ENCODE measurements at places on chromosomes 7 and 10.
A peak's percentile ranks its signal among the peaks of the same experiment; 100 is the strongest.

GRCh38 chr10:47291682-47292081, 8.3 kb upstream of the GDF10 start:
- no peak for DNase-seq

- peak; percentile 41 for DNase-seq
Measured at GRCh38 chr10:50604049-50604640, 19.6 kb downstream of the SGMS1 start.

- DNase-seq = no peak
Measured at GRCh38 chr7:20188567-20188966, 28.6 kb downstream of the MACC1 start.

GRCh38 chr7:134031835-134032617, 95.1 kb upstream of the LRGUK start:
- peak; percentile 17 for DNase-seq

GRCh38 chr10:69866688-69867461, 65.2 kb downstream of the COL13A1 start:
- no peak for DNase-seq

GRCh38 chr7:134255814-134256213, 60.9 kb downstream of the SLC35B4 start:
- DNase-seq = no peak

- no peak for DNase-seq
Measured at GRCh38 chr10:28253169-28253785, 49.6 kb downstream of the MPP7 start.

All from NAMALWA (cell line).